ENCODE measurements at places on chromosomes 6 and 20. TPM values are rescaled to one million over a fixed set of nuclear protein-coding genes. Genes with fewer than 3 reads are reported as not detected.

- H3K4me1 ChIP-seq, result no peaks in the 10 kb centered on the region
- no peaks in the 10 kb centered on the region for H3K36me3 ChIP-seq
- H3K27ac ChIP-seq, result no peak overlapping the region
These were observed 22.2 kb downstream of the RWDD2A start for GRCh38 chr6:83215131-83216047.

PLCG1 gene
- total RNA-seq, result 54.6 TPM

VIP gene
- not detected for total RNA-seq

- H3K36me3 ChIP-seq, result peaks cover 6% of the 10 kb centered on the region
- H3K27me3 ChIP-seq, result no peaks in the 10 kb centered on the region
- DNase-seq, result no peak
- H3K27ac ChIP-seq, result no peak overlapping the region
These were observed 75.3 kb downstream of the SLC23A2 start for GRCh38 chr20:4925842-4926530.

GRCh38 chr6:118771253-118771652, 119.9 kb upstream of the CEP85L start:
- no peak for DNase-seq
- no peak overlapping the region for H3K4me3 ChIP-seq
- no peak overlapping the region for H3K27ac ChIP-seq
- peaks cover 18% of the 10 kb centered on the region for H3K4me1 ChIP-seq

DNA sequence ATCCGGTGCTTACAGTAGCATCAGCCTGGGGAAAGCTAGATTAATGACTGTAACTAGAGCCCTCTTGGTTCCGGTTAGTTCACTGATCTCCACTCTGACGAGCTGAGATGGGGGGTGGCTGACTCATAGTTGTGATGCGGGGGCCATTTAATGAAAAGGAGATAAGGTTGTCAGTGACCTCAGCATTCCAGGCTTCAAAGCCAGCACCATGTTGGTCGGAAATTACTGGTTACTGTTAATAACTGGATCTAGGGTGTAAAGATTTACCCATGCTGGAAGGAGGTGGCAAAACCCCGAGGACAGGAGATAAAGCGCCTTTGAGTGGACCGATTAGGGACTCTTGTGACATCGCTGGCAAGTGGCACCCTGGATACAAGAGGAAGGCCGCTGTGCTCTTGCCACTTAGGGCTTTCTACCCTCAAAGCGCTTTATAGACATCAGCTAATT, 21.1 kb downstream of the FOXC1 start:
- DNase-seq, result no peak
- H3K27ac ChIP-seq, result no peak overlapping the region
- peaks cover 6% of the 10 kb centered on the region for H3K4me1 ChIP-seq
- H3K27me3 ChIP-seq, result peaks cover 26% of the 10 kb centered on the region
- no peak overlapping the region for H3K4me3 ChIP-seq

GRCh38 chr6:75363304-75363703, 78.7 kb upstream of the TMEM30A start:
- no peak for DNase-seq
- H3K27ac ChIP-seq, result no peak overlapping the region
- no peaks in the 10 kb centered on the region for H3K36me3 ChIP-seq
- H3K4me3 ChIP-seq, result no peak overlapping the region
- peaks cover 5% of the 10 kb centered on the region for H3K27me3 ChIP-seq

Measured in natural killer cell treated with Interleukin-12 subunit alpha and Interleukin-12 subunit beta and Interleukin-15 and Interleukin-18, amount 100 ng/mL, for 72 hours (primary cell).